ENCODE measurements at places on chromosomes 1 and 21.

DNA sequence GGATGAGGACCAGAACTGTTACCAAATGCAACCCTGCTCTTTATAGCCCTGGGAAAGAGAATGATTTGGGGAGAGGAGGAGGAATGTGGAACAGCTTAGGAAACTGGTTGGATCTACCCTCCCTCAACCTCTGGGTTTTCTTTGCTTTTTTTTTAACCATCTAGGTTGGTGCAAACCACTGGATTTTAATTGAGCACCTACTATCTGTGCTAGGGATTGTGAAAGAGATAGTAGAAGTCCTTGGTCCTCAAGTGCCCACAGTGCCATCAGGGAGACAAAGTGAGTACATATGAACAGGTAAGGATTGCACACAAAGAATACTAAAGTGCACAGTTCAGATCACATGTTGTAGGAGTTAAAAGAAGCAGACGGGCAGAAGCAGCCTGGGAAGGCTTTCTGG is 4.7 kb downstream of the TAGLN2 start:
- DNase-seq = no peak

GRCh38 chr1:6421266-6421665 is 1.5 kb upstream of the HES2 start:
- no peak for DNase-seq

GRCh38 chr21:38295997-38296764 is 39.4 kb downstream of the KCNJ15 start:
- DNase-seq = no peak

- no peak for DNase-seq
Observed at GRCh38 chr1:226845624-226846023, 24.8 kb upstream of the PSEN2 start.

DNA sequence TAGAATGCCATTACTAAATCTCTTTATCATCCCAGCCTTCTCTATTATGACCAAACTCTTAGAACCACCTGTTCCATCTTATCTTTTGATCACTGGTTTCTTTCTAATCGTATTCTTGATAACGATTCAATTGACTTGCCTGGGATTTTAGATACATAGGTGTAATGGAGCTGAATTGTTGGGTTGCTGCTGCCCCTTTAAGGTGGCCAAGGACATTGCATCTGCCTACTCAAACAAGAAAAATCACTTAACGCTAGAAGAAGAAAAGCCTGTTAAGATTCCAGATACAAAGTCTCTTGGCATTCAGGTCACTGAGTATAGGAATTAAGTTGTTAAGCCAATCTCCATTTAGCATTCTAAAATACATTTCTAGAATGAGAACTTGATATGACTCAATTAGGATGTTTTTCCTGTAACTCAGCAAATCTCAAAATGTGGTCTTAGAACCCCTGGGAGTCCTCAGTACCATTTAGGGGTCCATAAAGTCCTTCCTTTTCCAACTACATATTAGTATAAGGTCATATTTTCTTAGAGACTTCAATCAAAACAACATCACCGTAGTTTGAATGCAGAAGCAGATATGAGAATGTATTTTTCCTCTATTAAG is 12.4 kb downstream of the NEXN start:
- peak; percentile 61 for DNase-seq

DNA sequence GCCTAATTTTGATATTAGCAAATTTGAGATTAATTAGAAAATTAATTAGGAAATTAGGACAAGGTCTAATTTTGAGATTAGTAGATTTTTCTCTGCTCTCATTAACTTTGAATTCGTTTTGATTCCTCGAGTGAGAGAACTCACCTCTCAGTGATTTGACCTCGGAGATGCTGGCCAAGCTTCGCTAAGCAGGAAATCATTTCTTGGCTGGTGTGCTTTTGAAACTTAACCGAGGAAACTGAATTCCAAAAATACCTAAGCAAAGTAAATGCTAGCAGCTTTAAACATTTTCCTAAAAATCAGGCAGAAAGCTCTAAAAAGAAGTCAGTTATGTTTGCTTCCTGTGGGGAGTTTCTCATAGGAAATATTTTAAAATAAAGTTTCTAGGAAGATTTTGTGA is 34.9 kb downstream of the CDC14A start:
- peak; percentile 16 for DNase-seq

DNA sequence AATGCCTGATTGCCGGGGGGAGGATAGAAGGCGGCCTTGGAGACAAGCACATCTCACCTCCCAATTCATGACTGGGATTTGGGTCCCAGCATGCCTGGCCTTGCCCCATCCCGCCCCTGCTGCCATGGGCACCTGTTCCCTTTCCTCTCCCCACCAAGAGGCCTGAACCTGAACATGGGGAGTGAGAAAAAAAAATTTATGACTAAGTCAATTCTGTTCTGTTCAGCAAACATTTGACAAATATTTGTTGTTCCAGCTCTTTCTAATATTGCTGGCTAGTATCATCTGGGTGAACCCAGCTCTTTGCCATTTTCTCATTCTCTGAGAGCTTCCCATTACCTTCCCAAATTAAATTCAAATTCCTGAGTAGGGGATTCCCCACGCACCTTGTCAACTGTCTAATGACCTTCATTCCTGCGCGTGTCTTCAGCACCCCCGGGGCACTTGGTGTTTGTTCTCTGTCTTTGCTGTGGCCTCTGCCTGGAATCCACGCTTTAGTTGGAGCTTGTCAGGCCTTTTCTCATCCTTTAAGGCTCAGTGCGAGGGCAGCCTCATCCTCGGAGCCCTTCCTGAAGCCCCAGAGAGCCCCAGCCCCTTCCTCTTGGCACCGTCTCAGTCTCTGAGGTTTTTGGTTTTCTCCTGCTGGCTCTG is 42.8 kb downstream of the ARHGEF10L start:
- no peak for DNase-seq

DNA sequence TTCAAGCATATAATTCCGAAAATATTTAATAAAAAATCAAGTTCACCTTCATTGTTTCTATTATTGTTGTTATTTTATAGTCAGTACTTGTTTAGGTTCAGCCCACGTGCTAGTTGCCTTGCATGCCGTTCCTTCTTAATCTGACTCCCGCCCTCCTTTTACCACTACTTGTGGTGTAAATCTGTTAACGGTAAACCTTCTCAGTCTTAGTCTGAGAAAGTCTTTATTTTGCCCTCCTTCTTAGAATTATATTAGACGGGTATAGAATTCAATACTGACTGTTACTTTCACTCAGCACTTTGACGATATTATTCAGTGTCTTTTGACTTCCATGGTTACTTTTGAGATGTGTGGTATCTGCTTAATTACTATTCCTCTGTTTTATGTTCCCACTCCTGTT is 104.8 kb downstream of the RGL1 start:
- no peak for DNase-seq

DNA sequence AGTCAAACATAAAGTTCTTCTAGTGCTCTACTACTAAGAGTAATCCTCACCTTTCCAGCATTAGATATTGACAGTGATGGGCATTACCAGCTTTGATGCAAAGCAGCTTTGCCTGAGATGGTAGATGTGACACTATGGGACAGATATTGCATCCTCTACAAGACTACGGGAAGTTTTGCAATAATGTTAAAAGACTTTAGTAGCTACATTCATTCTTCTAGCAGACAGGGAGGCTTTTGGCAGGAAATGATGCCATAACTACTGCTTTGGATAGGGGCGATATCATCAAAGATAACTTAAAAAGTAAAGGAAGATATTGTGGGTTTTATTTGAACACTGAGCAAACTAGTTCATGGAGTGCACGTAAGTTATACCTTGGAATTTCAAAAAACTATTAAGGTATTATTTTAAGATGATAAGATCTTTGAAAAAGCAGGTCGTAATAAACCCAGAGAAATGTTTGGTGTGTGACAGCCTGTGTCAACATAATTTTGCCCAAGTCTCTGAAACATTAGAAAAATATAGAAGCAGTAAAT is 368.3 kb upstream of the TMPRSS15 start:
- DNase-seq = no peak

DNA sequence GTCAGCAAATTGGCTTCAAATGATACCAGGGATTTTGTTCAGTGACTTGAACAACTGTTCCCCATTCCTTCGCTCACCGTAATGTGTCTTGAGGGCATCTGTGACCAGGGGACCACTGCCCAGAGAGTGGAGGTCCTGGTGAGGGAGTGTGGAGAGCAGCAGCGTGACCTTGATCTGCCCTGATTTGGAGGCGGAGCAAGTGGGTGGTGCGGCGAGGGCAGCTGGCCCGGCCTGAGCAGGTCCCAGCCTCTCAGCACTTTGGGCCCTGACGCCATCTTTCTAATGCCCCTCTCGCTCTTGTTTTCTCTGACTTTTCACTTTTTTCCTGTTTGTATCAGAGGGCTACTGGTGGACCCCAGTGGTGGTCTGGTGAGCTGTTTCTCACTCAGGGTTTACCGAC is 31.1 kb downstream of the DIP2A start:
- DNase-seq = no peak

- no peak for DNase-seq
Observed at GRCh38 chr1:95512925-95513324, 278.9 kb downstream of the RWDD3 start.

- DNase-seq = no peak
Observed at GRCh38 chr21:46117586-46118315, 19.8 kb downstream of the COL6A2 start.

DNA sequence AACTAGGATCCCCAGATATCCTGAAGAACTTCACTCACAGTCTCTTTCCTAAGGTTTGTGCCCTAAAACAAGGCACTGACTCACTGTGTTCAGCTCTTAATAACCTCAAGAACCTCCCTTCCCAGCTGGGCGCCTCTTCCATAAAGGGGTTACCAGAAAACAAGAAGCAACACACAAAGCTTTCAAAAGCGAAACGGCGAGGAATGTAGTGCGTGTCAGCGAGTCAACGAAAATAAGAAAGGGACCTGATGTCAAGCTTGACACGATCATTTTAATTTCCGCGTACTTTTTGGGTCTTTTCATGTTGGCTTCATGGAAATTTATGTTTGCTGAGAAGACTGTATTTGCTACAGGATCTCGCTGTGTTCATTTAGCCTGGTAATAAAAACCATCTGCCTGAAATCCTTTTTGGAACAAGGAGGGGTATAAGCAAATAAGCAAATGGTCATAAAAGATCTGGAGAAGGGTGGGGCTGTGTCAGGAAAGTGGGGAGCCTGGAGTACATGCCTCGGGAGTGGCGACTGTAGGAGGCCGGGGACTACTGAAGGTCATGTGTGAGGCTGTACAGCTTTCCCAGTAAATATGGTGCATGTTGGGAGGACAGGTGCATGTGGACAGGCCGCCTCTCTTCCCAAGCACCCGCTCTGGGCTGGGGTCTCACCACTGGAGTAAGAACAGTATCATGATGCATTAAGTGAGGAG is 11.4 kb upstream of the CLDN14 start:
- DNase-seq = no peak

- no peak for DNase-seq
Observed at GRCh38 chr21:34579411-34579810, 35.5 kb downstream of the RCAN1 start.

GRCh38 chr1:72218141-72218739 is 64.1 kb downstream of the NEGR1 start:
- DNase-seq = no peak

DNA sequence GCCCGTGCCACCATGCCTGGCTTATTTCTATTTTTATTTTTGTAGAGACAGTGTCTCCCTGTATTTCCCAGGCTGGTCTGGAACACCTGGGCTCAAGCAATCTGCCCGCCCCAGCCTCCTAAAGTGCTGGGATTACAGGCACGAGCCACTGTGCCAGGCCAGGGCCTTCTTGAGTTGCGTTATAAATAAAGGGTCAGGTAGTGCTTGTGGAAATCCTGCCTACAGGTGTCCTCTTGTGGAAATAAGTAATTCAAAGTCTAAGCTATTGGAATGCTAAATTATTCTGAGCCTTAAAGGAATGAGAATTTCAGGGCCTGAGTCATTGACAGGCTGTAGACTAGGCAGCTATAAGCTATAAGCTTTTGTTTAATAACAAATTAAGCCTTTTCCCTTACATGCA is 8.1 kb upstream of the SFT2D2 start:
- no peak for DNase-seq

DNA sequence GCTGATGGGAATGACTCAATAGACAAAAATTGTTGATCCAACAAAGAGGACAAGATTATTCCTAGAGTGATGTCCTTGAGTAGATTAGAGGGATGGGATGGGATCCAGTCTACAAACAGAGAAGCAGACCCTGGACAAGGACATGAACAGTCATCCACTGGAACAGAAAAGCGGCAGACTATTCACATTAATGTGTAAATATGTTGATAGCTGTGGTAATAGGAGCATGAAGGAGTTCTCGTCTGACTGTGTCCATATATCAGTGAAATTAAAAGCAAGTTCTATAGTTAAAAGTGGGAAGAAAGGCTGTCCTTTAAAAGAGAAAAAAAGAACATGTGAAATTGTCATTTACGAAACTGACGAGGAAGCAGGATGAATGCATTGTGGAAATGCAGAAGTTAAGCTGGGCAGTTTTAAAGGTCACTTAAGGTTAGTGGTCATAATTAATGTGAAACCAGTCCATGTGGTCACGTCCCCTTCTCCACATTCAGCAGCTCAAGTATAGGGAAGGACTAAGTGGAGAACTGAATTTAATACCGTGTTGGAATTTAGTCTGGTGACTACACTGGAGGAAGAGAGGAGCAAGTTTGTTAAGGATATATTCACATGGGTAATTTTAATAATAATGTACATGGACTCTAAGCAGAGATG is 62.1 kb downstream of the PIK3R3 start:
- DNase-seq = no peak

GRCh38 chr1:18691648-18692047 is 61.0 kb downstream of the PAX7 start:
- no peak for DNase-seq

- DNase-seq = peak; percentile 1
Observed at GRCh38 chr1:191993549-191993948, 164.7 kb upstream of the RGS18 start.

All from OCI-LY7 (cell line).